Upper lobe of left lung (tissue), 6 donors: ENCODE measurements at places on chromosomes 1 and 21. TPM values are rescaled to one million over a fixed set of nuclear protein-coding genes. Genes with fewer than 3 reads are reported as not detected.
A peak's percentile ranks its signal among the peaks of the same experiment; 100 is the strongest.

CD48 gene
- 32.1 TPM for total RNA-seq

- no peak overlapping the region for H3K27ac ChIP-seq
- H3K4me1 ChIP-seq, result no peaks in the 10 kb centered on the region
- H3K36me3 ChIP-seq, result no peaks in the 10 kb centered on the region
- H3K27me3 ChIP-seq, result no peaks in the 10 kb centered on the region
- H3K4me3 ChIP-seq, result no peak overlapping the region
Measured at GRCh38 chr1:240245629-240246020, 153.9 kb downstream of the FMN2 start.

GRCh38 chr1:192564099-192564498, 11.5 kb upstream of the RGS1 start:
- no peak overlapping the region for H3K4me3 ChIP-seq
- no peak for DNase-seq
- no peaks in the 10 kb centered on the region for H3K27me3 ChIP-seq
- H3K36me3 ChIP-seq, result no peaks in the 10 kb centered on the region

AMY1B gene
- 2.1 TPM for total RNA-seq

GRCh38 chr1:31712630-31713029, 8.8 kb upstream of the COL16A1 start:
- H3K27me3 ChIP-seq, result no peaks in the 10 kb centered on the region
- peak overlapping the region; percentile 4 for H3K27ac ChIP-seq
- H3K36me3 ChIP-seq, result no peaks in the 10 kb centered on the region
- no peak overlapping the region for H3K4me3 ChIP-seq
- peaks cover 24% of the 10 kb centered on the region for H3K4me1 ChIP-seq

DNA sequence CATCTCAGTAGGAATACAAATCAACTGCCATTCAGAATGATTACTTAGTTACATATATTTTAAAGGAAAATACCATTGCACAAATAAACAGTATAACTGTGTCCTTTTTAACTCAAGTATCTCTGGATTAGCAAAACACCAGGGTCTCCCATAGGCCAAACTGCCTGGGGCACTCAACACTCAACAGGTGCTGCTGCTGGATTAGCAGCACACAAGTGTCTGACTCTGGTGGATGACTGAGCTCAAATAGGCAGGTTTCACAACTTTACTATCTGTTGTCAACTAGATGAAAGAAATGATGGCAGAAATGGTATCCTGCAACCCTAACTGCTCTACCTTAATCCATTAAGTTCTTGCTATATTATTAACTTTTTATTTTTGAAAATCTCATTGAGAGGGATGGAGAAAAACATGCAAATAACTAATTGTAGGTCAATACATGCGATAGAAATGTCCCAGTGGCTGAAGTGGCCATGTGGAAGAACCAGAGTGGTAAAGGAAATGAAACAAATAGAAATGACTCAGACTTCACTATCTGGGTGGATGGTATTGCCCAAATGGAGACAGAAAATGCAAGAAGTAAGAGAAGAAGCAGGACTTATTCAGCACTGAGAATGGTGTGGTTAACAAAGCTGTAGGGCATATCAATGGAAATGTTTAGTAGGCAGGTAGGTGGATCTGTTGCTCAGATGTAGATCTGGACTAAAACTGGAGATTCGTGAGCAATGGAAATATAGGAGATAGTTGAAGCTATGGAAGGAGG, 90.8 kb upstream of the CCDC190 start:
- no peaks in the 10 kb centered on the region for H3K27me3 ChIP-seq
- no peak overlapping the region for H3K4me3 ChIP-seq
- H3K27ac ChIP-seq, result no peak overlapping the region
- no peaks in the 10 kb centered on the region for H3K36me3 ChIP-seq
- DNase-seq, result no peak

DNA sequence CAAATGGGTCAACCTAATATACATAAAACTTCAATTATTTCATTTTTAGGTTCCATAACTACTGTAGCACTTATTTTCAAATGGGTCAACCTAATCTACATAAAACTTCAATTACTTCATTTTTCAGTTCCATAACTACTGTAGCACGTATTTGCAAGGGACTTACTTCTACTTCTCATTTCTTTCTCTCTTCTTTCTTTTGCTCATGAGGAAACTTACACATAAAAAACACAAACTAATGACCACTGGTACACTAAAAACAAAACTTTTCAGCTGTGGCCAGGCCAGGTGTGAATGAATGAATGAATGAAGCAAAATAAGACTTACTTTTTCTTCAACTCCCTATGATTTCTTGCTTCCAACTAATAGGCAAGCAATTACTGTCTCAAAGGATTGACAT, 11.7 kb downstream of the SYDE2 start:
- DNase-seq, result no peak
- no peak overlapping the region for H3K27ac ChIP-seq
- H3K4me3 ChIP-seq, result no peak overlapping the region

GRCh38 chr1:168365719-168366479, 85.2 kb downstream of the TBX19 start:
- H3K4me3 ChIP-seq, result no peak overlapping the region
- no peaks in the 10 kb centered on the region for H3K4me1 ChIP-seq
- H3K27me3 ChIP-seq, result no peaks in the 10 kb centered on the region
- no peaks in the 10 kb centered on the region for H3K36me3 ChIP-seq

DNA sequence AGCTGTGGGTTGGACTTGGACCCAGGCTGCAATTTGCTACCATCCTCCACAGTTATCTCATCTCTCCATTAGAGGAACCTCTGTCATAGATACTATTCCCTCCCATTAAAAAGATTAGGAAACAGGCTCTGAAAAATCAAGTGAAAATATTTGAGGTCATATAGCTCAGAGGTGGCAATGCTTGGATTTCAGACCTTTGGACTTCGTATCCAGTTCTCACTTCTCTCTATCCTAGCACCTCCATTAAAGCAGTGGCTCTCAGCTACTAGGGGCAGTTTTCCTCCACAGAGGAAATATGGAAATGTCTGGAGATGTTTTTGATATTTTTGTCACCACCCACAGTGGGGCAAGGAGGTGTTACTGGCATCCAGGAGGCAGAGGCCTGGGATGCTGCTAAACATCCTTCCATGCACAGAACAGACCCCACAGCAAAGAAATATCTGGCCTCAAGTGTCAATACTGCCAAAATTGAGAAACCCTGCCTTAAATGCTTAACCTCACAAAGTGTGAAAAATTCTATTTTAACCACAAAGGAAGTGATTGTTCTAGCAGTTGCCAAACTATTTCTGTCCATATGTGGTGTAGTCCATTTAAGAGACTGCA, 54.1 kb downstream of the C8A start:
- no peaks in the 10 kb centered on the region for H3K36me3 ChIP-seq
- H3K4me1 ChIP-seq, result no peaks in the 10 kb centered on the region
- DNase-seq, result no peak
- H3K27me3 ChIP-seq, result no peaks in the 10 kb centered on the region

GRCh38 chr1:154418923-154419619, 13.9 kb downstream of the IL6R start:
- peak overlapping the region; percentile 90 for H3K27ac ChIP-seq
- H3K27me3 ChIP-seq, result no peaks in the 10 kb centered on the region
- DNase-seq, result no peak
- H3K4me1 ChIP-seq, result peaks cover 79% of the 10 kb centered on the region
- no peaks in the 10 kb centered on the region for H3K36me3 ChIP-seq
- no peak overlapping the region for H3K4me3 ChIP-seq

GRCh38 chr1:153431427-153431826, 15.1 kb downstream of the S100A7A start:
- H3K4me1 ChIP-seq, result no peaks in the 10 kb centered on the region
- no peak overlapping the region for H3K4me3 ChIP-seq
- H3K36me3 ChIP-seq, result no peaks in the 10 kb centered on the region
- DNase-seq, result no peak

DNA sequence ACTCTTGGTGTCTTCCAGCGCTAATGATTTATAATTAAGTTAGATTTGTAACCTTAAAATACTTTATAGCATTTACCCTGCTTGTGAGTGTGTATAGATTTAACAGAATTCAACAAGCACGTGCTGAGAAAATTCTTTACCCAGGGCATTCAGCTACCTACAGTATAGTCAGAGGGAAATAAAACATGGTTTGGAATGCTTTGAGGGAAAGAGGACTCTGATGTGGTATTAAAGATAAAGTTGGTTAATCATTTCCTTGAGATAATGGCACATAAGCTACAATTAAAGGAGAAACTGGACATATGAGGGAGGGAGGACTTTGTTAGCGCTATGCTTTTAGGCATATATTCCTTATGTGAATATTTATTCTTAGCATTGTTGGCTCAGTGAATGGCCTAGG, 26.4 kb upstream of the IL12RB2 start:
- no peak for DNase-seq
- no peak overlapping the region for H3K27ac ChIP-seq
- no peak overlapping the region for H3K4me3 ChIP-seq

MRPS6 gene
- 38.8 TPM for total RNA-seq

LHX8 gene
- not detected for total RNA-seq

BATF3 gene
- total RNA-seq, result 14.1 TPM

PLPPR5 gene
- total RNA-seq, result not detected

GRCh38 chr1:64505944-64506655, 36.2 kb downstream of the CACHD1 start:
- H3K4me1 ChIP-seq, result peaks cover 30% of the 10 kb centered on the region
- peak overlapping the region; percentile 83 for H3K27ac ChIP-seq
- peak overlapping the region; percentile 53 for H3K4me3 ChIP-seq
- DNase-seq, result peak; percentile 79
- H3K27me3 ChIP-seq, result no peaks in the 10 kb centered on the region

DNA sequence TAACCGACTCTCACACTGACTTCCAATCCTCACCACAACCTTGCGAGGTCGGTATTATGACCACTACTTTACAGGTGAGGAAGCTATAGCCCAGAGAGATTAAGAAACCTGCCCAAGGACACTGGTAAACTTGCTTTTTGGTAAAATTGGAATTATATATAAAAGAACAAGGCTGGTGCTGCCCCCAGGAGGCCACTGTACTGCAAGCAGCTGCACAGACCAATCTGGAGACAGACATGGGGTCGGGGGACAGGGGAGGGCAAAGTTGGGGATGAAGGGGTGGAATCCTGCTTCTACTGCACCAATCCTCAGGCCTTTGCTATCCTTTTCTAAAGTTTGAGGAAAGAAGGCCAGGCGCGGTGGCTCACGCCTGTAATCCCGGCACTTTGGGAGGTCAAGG, 280.8 kb downstream of the SPATA17 start:
- no peaks in the 10 kb centered on the region for H3K4me1 ChIP-seq
- no peak overlapping the region for H3K4me3 ChIP-seq
- no peaks in the 10 kb centered on the region for H3K27me3 ChIP-seq
- no peak for DNase-seq

DNA sequence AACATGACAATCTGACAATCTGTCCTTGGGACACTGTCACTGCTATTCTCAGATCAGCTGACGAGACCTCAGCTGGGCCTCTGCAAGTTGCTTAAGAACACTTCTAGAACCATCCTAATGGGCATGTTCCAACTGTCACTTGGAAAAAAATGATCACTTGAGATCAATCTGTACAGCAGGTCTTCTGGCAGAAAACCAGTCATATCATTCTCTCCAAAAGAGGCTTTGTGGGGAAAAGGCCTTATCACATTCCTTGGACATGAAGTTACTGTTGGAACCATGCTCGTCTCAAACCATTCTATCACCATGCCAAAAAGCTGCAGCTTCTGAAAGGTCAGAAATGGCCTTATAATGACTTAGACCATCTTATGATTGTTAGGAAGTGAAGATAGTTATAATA, 744.2 kb downstream of the USP25 start:
- H3K27me3 ChIP-seq, result no peaks in the 10 kb centered on the region
- H3K4me1 ChIP-seq, result no peaks in the 10 kb centered on the region
- no peak overlapping the region for H3K27ac ChIP-seq
- no peak for DNase-seq
- no peak overlapping the region for H3K4me3 ChIP-seq

HHAT gene
- 8.1 TPM for total RNA-seq

GRCh38 chr1:10824821-10825540, 28.5 kb upstream of the CASZ1 start:
- H3K4me1 ChIP-seq, result no peaks in the 10 kb centered on the region
- no peak overlapping the region for H3K4me3 ChIP-seq
- no peak overlapping the region for H3K27ac ChIP-seq
- no peaks in the 10 kb centered on the region for H3K27me3 ChIP-seq
- no peak for DNase-seq

FHL3 gene
- total RNA-seq, result 14.7 TPM

GRCh38 chr1:217342105-217342504, 288.8 kb downstream of the GPATCH2 start:
- no peak for DNase-seq
- no peaks in the 10 kb centered on the region for H3K27me3 ChIP-seq
- no peak overlapping the region for H3K27ac ChIP-seq
- no peak overlapping the region for H3K4me3 ChIP-seq
- H3K36me3 ChIP-seq, result no peaks in the 10 kb centered on the region

- H3K36me3 ChIP-seq, result no peaks in the 10 kb centered on the region
- no peak overlapping the region for H3K27ac ChIP-seq
- no peak for DNase-seq
- no peak overlapping the region for H3K4me3 ChIP-seq
- no peaks in the 10 kb centered on the region for H3K27me3 ChIP-seq
Measured at GRCh38 chr1:218394989-218395388, 49.9 kb downstream of the TGFB2 start.

- peak; percentile 25 for DNase-seq
- H3K36me3 ChIP-seq, result peaks cover 46% of the 10 kb centered on the region
- H3K27me3 ChIP-seq, result no peaks in the 10 kb centered on the region
- no peak overlapping the region for H3K4me3 ChIP-seq
- H3K4me1 ChIP-seq, result no peaks in the 10 kb centered on the region
- no peak overlapping the region for H3K27ac ChIP-seq
Measured at GRCh38 chr1:151773702-151774101, 10.4 kb upstream of the MRPL9 start.

AUNIP gene
- total RNA-seq, result not detected

DNA sequence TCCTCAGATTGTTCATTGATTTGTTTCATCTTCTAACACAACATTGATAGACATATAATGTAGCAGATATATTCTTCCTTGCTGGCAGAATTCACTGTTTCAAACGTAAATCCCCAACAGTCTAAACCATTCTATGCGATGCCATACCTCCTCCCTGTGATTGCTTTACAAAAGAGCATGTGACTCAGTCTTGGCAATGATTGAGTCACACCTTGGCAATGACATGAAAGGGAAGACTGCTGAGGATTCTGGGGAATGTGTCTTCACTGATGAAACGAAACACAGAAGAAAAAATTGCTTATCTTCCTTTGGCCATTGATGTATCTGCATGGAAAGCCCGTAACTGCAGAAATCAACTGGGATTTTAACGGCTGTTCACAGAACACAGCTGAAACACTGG, 409.6 kb upstream of the ZRANB2 start:
- no peaks in the 10 kb centered on the region for H3K4me1 ChIP-seq
- H3K4me3 ChIP-seq, result no peak overlapping the region
- no peak for DNase-seq

GRCh38 chr1:4964634-4965345, 310.4 kb downstream of the AJAP1 start:
- H3K4me1 ChIP-seq, result no peaks in the 10 kb centered on the region
- no peaks in the 10 kb centered on the region for H3K27me3 ChIP-seq
- DNase-seq, result no peak
- no peak overlapping the region for H3K4me3 ChIP-seq

GRCh38 chr1:66446261-66447001, 87.5 kb upstream of the SGIP1 start:
- DNase-seq, result no peak
- H3K4me1 ChIP-seq, result peaks cover 28% of the 10 kb centered on the region
- no peak overlapping the region for H3K27ac ChIP-seq
- no peaks in the 10 kb centered on the region for H3K27me3 ChIP-seq

RO60 gene
- total RNA-seq, result 51.7 TPM
